ENCODE measurements at places on chromosomes 12 and 14.

DNA sequence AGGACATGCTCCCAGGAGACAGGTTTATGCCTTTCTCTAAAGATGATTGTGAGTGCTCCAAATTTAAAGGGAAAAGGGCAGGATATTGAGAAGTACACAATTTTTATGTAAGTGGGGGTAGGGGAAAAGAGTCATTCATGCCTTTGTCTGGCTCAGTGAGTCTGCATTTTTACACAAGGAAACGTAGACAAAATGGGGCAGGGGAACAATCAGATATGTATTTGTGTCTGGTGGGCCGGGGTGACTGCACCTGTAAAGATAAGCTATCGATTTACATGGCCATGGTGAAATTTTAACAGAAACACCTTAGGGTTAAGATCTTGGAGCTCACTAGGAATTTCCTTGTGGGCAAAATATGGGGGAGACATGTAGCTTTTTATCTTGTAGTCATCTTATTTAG is 123.6 kb downstream of the VRK1 start:
- no peak for DNase-seq

DNA sequence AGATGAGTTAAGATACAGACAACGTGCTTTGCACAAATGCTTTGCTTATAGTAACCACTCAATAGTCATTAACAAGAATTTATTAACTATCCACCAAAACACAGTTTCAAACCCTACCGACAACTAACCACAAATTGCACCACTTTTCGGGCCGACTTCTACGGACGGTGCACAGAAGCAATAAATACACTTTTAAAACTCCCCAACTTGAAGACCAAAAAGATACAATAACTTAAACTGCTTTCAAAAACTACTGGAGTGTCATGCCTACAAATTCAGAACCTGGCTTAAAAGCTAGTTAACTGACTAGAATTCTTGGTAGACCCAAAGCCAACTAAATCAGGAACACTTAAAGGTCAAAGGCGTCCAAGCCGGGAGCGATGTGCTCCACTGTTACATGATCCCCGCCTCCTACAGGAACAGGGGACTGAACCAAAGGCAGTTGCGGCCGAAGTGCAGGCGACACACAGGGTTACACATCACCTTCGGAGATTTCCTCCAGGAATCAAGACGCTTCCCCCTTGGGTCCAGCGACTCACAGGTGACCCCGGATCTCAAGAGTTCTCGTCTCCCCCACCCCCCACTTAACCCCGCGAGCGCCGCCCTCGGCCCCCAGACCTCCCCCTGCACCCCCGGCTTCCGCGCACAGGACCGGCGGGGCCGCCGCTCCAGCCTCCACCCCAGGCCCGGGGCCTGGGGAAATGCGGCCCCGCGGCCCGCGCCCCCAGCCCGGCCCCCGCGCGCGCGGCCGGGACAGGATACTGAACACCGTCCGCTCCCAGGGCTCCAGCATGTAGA is 507 bp downstream of the SPTSSA start:
- DNase-seq = no peak

DNA sequence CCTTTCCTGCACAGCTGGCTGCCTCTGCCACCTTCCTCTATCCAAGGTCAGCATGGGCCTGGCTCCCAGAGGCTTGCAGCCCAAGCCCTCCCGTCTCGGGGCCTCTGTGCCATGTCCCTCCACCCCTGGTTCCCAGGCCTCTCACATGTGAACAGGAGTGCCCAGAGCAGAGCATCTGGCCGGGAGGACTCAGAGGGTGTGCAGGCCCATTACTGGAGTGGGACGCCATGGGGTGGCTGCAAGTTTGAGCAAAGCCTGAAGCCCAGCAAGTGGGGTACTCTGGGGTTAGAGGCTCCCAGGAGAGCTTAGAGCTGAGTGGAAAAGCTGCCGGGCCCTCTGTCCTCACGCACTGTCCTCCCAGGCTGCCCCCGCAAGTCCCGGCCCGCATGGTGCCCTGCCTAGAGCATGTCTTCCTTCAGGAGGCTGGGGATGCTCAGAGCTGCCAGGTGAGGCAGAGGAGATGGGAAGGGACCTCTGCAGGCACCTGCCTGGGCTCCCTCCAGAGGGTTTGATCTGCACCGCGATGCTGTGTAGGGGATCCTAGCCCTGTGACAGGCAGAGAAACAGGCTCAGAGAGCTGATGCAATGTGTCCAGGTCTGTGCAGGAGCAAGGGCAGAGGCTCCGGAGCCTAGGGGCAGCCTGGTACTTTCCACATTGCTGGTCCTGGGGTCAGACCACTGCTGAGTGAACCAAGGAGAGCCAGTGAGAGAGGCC is 39.8 kb downstream of the DIO3 start:
- DNase-seq = no peak

- no peak for DNase-seq
Observed at GRCh38 chr12:18807714-18808113, 69.8 kb downstream of the CAPZA3 start.

DNA sequence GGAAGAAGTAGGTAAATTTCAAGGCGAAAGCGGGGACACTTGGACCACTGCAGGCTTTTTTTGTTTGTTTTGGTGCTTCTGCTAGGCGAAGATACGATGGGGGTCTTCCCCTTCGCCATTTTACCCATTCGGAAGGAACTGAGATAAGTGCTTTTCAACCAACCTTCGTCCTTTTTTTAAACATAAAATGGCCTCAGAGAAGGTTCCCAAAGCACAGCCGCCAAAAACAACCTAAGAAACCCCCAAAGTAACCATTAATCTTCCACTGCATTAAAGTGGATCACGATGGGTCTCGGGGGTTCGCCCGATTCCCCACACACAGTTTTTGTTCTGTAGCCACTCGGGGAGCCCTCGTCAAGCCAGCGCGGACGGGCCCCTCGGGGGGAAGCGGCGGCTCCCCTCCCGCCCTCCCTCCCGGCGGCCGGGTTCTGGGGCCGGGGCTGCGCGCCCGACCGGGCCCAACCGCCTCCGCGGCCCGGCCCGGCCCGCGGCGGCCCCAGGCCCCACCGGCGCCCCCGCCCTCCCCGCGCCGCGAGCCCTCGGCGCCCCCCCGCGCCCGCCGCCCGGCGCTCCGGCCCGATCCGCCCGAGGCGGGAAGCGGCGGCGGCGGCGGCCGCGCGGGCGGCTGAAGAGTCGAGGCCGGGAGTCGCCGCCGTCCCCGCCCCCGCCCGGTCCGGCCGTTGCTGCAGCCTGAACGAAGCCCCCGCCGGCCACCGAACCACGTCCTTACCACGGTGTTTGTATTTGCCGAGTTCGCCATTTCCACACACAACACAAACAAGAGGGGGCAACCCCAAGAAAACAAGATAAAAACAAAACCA is 790 bp downstream of the GTF2A1 start:
- DNase-seq = peak; percentile 31

DNA sequence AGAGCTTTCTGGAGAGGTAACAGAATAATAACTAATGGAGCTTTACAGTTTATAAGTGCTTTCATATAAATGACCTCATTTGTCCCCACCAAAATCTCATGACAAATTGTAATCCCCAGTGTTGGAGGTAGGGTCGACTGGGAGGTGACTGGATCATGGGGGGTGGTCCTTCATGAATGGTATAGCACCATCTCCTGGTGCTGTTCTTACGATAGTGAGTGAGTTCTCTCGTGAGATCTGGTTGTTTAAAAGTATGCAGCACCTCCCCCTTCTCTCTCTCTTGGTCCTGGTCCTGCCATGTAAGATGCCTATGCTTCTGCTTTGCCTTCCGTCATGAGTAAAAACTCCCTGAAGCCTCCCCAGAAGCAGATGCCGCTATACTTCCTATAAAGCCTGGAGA is 423.3 kb upstream of the GARIN6 start:
- DNase-seq = no peak

GRCh38 chr12:129084875-129085826 is 231.9 kb downstream of the GLT1D1 start:
- DNase-seq = no peak

DNA sequence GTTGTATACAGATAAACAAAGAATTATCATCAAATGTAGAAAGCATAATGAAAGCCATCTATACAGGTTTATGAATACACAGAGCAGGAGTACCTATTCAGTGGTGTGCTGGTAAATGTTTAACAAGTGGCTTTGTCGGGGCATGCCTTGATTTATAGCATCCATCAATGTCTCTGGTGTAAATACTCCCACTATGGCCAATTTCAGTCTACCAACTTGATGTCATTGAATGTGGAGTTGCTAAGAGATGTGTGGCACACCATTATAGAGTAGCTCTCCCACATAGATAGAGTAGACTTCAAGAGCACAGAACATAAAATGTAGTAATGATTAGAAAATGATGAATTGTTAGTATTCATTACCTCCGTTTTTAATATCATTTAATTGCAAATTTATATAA is 9.3 kb downstream of the GRIP1 start:
- no peak for DNase-seq

DNA sequence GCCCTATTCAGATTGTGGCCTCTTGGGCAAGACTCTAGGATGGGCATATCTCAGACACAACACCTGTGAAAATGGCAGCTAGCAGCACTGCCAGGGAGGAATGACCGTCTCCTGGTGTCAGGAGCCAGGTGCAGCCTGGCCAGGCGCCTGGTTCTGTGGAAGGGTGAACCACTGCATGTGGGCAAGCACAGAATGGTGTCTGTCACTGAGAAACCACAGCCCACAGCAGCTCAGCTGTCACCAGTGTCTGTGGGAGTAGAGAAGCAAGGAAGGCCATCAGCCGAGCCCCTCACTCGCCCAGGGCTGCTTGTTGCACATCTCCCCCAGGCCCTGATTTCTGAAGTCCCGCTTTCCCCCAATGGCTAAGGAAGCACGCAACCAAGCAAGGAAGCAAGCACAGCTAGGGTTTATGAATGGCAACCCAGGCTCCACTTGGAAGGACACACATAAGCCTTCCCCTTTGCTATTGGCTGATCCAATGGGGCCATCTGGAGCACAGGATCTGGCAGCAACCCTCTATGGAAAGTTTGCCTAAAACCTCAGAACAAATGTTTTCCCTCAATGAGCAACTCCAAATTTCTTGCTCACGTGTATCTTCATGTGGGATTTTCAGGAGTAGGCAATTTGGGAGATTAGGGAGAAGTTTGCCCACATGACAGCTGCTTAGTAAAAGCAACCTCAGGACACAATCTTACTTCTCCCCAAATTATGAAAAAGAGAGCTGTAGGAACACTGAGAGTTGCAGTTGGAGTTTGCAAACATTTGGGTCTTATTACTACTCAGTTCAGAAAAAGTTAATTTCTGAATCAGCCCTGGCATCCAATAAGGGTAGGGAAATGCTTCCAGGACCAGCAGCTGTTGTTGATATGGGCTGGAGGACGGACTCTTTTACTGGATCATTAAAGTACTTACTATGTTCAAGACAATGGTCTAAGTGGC is 44.7 kb downstream of the GPHB5 start:
- no peak for DNase-seq

DNA sequence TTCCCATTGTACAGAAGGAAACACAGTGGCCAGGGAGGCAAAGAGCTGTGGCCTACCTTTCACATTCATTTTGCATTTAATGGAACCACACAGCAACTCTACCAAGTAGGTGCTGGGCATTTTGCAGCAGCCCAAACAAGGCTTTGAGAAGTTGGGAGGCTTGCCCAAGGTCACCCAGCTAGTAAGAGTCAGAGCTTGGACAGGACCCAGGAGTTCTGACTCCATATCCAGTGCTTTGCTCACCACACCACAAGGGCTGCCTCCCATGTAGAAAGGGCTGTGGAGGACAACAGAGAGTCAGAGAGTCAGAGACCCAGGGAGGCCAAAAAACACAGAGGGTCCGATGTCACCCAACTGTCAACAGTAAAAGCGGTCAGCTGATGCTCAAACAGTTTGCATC is 400.2 kb downstream of the BCL11B start:
- no peak for DNase-seq

- no peak for DNase-seq
Observed at GRCh38 chr14:45798659-45799058, 545.7 kb upstream of the MIS18BP1 start.

DNA sequence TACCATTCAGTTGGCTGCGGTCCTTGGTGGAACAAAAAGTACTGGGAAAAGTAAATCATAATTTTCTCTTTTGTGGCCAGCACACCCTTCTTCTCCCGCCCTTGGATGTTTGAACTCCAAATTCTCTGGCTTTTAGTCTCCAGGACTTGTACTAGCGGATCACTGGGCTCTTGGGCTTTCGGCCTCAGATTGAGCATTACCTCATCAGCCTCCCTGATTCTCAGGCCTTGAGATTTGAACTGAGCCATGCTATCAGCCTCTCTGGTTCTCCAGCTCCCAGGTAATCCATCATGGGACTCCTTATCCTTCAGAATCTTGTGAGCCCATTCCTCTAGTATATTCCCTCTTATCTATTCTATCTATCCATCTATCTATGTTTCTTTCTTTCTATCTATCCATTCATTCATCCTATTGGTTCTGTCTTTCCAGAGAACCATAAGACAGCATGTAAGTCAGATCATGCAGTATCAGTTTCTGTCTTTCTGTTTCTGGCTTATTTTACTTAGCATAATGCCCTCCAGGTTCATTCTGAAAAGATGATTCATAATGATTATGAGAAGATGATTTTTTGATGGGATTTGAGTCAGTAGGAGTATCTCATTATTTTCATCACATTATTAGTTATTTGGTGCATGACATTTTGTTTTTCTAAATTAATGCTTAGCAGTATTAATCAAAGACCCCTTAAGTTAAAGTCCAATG is 814.9 kb downstream of the LRFN5 start:
- no peak for DNase-seq

DNA sequence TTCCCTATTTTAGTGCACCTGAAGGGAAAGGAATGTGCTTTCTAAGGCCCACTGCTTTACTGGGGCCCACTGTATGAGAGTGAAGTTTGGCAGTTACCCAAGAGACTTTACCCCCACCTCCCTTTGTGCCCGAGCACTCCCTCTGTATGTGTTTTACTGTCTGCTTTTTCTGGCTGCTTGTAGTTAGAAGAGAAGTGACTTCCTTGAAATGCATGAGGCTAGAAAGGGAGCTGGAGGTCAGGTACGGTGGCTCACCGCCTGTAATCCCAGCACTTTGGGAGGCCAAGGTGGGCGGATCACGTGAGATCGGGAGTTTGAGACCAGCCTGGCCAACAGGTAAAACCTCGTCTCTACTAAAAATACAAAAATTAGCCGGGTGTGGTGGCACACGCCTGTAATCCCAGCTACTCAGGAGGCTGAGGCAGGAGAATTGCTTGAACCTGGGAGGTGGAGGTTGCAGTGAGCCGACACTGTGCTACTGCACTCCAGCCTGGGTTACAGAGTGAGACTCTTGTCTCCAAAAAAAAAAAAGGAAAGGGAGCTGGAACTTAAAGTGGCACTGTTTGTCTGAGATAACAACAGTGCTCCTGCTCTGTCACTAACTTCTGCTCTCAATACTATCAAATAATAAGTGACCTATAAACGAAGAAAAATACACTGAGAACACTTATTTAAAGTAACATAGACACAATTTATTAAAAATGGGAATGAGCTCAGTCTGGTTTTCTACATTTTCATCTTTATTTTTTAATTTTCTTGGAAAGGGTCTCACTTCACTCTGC is 5.8 kb downstream of the TRIP11 start:
- no peak for DNase-seq
